ENCODE measurements at places on chromosomes 13 and 19.
A peak's percentile ranks its signal among the peaks of the same experiment; 100 is the strongest.

GRCh38 chr13:94710065-94710781, 2.1 kb downstream of the SOX21 start:
- DNase-seq, result no peak

- no peak for DNase-seq
These were observed 411.2 kb downstream of the KCTD12 start for GRCh38 chr13:76474966-76475365.

DNA sequence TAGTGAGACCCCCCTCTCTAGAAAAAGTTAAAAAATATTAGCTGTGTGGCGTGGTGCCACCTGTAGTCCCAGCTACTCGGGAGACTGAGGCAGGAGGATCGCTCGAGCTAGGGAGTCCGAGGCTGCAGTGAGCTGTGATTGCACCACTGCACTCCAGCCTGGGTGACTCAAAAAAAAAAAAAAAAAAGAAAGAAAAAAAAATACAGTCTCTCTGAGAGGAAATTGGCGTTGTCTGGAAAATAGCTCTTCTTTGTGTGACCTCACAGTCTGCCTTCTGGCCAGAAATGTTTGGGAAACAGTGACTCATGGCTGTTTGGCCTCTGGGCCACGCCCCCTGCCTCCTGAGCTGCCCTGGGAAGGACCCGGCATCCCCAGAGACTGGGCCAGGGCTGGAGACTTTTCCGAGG, 10.7 kb downstream of the MARCHF2 start:
- DNase-seq, result peak; percentile 95

DNA sequence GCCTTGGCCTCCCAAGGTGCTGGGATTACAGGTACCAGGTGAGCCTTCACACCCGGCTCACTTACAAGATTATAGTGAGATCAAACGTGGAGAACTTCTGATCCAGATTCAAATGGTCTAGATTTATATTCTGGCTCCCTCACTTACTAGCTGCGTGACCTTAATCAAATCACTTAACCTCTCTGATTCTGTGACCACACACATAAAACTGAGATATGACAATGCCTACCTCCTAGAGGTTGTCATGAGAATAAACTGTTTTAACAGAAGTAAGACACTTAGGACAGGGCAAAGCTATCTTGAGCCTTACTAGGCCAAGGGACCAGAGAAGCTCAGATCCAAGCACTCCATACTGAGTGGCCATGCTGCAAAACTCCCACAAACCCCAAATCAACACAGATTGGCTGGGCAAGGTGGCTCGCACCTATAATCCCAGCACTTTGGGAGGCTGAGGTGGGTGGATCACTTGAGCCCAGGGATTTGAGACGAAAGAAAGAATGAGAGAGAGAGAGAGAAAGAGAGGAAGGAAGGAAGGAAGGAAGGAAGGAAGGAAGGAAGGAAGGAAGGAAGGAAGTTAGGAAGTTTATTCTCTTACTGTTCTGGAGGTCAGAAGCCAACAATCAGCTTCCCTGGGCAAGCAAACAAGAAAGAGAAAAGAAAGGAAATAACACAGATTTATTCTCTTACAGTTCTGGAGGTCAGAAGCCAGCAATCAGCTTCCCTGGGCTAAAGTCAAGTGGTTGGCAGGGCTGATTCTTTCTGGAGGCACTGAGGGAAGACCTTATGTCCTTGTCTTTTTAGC, 46.1 kb upstream of the MAP3K10 start:
- no peak for DNase-seq

- DNase-seq, result no peak
These were observed 7.8 kb downstream of the CYP4F12 start for GRCh38 chr19:15680478-15681322.

DNA sequence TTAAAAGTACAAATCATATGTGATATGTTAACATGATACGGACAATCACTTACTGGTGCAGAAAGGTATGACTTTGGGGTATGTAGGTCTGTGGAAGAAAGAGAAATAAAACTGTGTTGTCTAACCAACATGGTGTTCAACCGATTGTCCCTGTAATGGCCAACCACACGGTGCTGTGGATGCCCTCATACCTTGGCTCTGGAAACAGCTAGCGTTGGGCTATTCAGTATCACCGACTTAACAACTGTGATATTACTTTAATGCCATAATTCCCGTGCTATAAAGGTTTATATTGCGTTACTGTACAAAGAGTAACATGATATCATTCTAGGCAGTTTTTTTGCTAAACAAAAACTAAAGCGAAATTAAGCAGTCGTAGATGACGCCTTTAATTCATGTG, 448.3 kb downstream of the EFNB2 start:
- DNase-seq, result no peak

GRCh38 chr19:23415561-23416191, 20.4 kb upstream of the ZNF91 start:
- DNase-seq, result peak; percentile 69

DNA sequence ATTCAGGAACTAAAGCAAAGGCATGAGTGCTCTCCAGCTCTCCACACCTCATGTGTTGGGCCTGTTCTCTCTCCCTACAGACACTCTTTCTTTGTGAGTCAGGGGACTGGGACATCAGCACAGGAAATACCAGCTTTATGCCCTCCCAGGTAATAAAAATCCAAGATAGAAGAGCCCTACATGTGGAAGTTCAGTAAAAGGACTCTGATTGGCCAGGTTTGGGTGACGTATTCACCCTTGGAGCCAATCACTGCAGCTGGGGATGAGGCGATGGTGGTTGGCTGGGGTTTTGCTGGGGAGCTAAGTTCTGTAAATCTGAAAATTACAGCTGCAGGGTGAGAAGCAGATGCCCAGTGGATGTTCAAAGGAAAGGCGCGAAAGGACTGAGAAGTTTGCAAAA, 32.5 kb downstream of the CCDC70 start:
- no peak for DNase-seq

GRCh38 chr19:39038098-39038497, 5.7 kb upstream of the FBXO27 start:
- DNase-seq, result peak; percentile 72

DNA sequence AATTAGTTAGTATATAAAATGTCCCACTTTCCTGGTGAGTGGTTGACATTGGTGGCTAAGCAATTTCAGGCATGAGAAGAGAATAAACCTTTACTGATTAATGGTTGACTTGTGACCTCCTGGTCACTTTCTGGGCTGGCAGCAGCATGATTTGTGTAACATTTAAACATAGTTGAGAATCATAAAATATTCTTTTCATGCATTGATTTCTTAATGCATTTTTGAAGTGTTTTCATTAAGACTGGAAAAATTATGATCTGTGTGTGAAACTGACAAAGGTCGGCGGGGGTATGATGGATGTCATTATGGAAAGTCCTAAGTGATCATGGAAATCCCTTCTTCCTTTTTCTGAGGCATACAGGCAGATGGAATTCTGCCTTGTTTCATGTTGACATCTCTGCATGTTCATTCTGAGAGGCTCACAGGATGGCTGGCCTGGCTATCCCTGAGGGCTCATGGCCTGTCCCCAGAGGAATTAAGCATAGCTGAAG, 98.7 kb upstream of the RNF113B start:
- DNase-seq, result no peak

GRCh38 chr13:57569986-57570385, 61.6 kb upstream of the PCDH17 start:
- DNase-seq, result no peak

DNA sequence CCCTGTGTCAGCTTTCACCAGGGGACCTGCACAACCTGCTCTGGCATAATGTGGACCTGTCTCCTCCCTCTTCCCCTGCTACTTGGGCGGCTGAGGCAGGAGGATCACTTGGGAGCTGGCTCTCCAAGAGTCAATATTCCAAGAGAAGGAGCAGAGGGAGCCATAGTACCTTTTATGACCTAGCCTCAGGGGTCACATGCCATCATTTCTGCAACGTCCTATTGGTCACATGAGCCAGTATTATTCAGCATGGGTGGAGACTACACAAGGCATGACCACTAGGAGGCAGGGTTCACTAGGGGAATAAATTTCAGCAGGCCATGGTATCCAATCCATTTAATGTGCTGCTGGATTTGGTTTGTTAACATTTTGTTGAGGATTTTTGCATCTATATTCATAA, 12.0 kb upstream of the SHFL start:
- DNase-seq, result no peak

- DNase-seq, result no peak
These were observed 106.2 kb downstream of the DNAJC15 start for GRCh38 chr13:43129511-43130110.

- DNase-seq, result no peak
These were observed 460.8 kb downstream of the KLF5 start for GRCh38 chr13:73519396-73520116.

DNA sequence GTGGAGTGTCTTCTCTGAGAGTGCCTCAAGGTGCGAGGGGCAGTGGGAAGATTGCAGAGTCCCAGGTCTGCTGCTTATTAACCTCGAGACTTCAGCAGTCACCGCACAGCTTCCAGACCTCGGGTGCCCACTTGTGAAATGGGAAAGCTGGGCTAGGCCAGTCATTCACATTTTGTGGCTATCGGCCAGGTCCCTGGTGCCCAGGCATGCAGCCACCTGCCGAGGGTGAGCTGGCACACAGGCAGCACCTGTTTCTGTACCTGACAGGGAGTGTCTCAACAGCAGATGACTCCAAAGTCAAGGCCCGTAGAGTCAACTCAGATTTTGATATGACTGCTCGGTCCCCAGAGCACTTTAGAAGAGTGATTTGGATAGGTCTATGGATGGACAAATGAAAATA, 21.9 kb downstream of the UQCRFS1 start:
- no peak for DNase-seq

GRCh38 chr19:54229146-54229545, 6.3 kb upstream of the LILRB3 start:
- DNase-seq, result no peak

GRCh38 chr13:110575322-110576069, 14.0 kb upstream of the RAB20 start:
- no peak for DNase-seq

All from HTR-8/SVneo (cell line).